Kasumi-1 (cell line): ENCODE measurements at places on chromosomes 12 and 14.

DNA sequence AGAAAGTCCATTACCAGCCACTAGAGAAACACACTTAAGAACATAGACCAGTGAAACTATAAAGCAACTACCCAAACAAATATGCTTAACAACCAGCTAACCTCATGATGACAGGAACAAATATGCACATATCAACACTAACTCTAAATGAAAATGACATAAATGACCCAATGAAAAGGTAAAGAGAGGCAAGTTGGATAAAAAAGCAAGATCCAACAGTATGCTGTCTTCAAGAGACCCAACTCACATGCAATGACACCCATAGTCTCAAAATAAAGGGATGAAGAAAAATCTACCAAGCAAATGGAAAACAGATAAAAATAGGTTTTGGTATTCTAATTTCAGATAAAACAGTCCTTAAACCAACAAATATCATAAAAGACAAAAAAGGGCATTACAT lies 77.8 kb downstream of the TMTC3 start:
- no peak for DNase-seq

DNA sequence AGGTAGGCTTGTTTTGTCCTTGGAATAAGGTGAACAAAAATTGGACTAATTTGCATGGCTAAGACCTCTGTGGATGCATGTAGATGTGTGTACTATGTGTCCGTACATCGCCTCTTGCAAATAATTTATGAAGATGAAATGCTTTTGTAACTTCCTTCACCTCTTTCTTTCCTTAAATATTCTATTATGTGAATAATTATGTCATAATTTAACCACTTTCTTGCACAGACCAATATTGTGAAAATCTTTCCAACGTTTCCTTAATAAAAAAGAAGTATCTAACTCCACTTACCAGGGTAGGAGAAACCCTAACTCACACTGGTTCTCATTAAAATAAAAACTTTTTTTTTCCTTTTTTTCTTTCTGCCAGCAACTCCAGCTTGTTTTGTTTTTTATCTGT lies 4.0 kb downstream of the NANOG start:
- no peak for DNase-seq

DNA sequence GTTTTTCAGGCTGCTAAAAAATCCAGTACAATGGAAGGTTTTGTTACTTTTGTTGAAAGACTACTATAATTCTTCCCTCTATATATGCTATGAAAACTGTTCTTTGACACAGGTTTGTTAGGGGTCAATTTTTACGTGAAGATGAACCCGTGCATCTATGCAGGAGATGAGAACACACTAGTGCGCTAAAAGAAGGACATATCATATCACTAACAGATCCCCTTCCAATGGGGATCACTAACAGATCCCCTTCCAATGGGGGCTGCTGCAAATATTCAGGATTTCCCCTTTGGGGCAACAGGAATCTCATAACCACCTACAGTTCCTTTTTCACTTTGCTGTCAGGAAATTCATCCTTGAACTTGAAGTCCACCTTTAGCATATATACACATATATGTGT lies 75.1 kb downstream of the CLMN start:
- no peak for DNase-seq

GRCh38 chr14:56797003-56797568 lies 13.2 kb downstream of the OTX2 start:
- DNase-seq: no peak

DNA sequence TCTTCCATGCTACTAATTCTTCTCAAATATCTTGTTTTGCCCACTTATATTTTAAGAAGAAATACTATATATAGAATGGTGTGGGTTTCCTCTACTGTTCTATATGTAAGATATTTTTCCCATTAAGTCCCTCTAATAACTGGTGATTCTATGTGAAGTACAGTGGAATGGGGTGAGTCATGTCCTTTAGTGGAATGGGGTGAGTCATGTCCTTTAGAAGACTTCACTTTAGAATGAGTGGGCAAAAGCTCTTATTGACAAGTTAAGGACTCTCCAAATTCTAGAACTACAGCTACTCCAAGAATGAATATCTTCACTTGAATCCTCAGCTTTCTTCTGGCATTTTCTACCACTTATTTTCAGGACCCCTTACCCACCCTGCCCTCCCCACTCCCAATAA lies 349.9 kb downstream of the ETNK1 start:
- DNase-seq: no peak

GRCh38 chr12:117967512-117967911 lies 1.3 kb downstream of the KSR2 start:
- DNase-seq: no peak

DNA sequence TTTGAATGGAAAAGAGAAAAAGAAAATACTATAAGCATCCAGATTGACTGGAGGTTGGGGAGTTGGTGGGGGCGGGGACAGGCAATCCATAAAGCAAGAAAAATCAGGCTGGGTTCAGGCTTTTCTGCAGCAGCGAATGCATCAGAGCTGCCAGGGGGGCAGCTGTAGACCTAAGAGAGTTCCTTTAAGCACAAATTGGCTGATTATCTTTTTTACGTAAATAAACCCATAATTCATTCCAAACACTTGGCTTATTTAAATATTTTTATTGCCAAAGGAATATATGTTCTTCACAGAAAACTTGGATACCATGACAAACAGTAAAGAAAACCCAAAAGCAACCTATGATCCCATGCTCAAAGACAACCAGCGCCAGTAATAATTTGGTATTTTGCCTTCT lies 10.2 kb downstream of the BDKRB2 start:
- DNase-seq: no peak

DNA sequence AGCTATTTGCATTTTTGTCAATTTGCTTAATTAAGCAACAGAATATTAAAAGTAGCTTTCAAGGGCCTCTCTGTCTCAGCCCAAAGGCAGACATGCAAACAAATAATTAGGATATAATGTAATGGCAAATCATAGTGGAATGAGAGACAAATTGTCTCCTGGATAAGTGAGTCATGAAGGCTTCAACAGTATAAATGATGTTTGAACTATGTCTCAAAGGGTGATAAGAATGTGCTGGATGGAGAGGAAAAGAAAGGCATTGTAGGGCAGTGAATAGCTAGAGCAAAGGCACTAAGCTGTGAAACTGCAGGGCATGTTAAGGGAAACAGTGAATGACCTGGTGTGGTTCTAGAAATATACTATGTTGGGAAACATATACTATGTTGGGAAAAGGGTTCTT lies 53.5 kb upstream of the PPP1R12A start:
- DNase-seq: no peak

- DNase-seq: no peak
These were observed 1.9 kb downstream of the CCDC38 start for GRCh38 chr12:95940514-95940913.

DNA sequence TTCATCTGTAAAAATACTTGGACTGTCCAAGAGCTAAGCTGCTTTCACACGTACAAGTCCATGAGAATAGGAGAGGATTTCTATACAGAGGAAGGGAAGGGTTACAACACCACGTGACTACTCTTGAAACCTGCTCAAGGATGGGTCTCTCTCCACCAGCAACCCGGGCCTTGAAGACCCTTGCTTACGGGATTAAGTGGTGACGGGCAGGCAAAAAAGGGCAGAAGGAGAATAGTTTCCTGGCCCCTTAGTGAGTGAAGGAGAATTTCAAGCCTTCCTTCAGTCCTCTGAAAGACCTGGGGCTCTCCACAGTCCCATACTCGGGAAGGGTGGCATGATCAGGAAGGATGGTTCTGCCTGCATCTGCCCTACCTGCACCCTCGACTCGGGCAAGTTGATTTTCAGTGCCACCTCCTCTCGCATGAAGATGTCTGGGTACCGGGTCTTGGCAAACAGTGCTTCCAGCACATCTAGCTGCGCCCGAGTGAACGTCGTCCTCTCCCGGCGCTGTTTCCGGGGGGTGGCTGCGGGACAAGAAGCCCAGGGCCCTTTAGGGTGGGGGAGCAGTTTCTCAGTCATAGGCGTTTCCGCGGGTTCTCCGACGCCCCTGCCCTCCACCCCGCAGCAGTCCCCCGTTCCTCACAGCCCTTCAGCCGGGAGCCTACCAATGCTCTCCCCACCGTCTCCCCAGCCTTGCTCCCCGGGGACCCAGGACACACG lies 6.3 kb downstream of the OTX2 start:
- no peak for DNase-seq

DNA sequence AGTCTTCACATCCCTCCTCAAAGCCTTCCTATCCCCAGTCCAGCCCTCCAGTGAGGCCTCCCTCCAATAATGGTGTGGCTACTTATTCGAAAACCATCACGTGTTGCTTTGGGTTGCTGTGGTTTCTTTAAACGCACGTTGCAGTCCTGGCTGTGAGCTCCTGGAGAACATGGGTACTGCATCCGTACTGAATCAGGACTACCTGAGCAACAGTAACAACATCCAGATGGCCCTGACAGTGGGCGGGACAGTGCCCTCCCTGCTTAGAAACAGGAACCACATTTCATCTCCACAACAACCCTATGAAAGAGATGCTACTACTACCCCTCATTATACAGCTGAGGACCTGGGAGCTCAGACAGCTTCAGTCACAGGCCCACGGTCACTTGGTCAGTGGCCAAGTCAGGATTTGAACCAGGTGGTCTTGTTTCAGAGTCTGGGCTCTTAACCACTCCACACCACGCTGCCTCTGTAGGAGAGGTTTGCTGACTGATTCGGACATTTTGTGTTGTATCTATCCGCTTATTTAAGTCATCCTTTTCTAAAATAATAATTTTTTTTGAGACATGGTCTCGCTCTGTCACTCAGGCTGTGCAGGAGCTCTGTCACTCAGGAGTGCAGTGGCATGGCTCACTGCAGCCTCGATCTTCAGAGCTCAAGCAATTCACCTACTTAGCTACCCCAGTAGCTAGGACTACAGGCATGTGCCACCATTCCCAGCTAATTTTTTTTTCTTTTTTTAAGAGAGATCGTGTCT lies 104.8 kb downstream of the DPF3 start:
- DNase-seq: no peak

DNA sequence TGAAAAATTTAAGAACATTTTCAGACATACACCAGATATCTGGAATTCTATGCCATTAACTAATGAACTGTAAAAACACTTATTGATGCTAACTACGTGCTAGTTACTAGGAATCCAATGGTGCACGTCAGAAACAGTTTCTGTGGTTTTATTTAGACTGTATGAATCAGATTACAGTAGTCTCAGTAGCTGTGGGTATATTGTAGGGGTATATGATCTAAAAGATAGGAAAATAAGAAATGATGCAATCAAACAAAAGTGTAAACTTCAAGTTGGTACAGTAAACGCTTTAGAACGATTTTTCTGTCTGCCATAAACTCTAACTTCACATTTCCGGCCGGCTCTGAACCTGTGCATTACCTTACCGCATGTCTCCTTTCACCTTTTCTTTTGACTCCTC lies 2.3 kb downstream of the ABCC9 start:
- no peak for DNase-seq

DNA sequence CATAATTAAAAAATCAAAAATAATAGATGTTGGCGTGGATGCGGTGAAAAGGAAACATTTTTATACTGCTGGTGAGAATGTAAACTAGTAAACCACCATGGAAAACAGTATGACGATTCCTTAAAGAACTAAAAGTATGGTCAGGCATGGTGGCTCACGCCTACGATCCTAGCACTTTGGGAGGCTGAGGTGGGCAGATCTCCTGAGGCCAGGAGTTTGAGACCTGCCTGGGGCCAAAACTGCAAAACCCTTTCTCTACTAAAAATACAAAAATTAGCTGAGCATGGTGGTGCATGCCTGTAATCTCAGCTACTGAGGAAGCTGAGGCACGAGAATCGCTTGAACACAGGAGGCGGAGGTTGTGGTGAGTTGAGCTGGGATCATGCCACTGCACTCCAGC lies 195.7 kb upstream of the BMP4 start:
- no peak for DNase-seq

GRCh38 chr12:34406228-34406995 lies 384.1 kb downstream of the ALG10 start:
- no peak for DNase-seq

DNA sequence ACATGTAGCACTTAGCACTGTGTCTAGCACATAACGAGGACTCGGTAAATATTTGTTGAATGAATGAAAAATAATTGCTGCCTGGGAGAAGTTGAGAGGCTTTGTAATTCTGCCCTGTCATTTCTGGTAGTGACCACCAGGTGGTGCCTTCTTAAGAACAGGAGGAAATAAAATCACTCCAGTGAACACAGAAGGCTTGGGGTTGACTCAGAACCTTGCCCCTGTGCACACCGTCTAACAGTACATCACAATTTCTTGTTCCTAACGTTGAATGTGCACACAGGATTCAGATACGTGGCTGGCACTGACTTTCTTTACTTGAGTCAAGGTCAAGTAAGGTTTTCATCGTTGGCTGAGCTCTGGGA lies 91.8 kb downstream of the RGS6 start:
- DNase-seq: peak; percentile 67

- no peak for DNase-seq
These were observed 51.2 kb upstream of the CAPRIN2 start for GRCh38 chr12:30805959-30806358.

DNA sequence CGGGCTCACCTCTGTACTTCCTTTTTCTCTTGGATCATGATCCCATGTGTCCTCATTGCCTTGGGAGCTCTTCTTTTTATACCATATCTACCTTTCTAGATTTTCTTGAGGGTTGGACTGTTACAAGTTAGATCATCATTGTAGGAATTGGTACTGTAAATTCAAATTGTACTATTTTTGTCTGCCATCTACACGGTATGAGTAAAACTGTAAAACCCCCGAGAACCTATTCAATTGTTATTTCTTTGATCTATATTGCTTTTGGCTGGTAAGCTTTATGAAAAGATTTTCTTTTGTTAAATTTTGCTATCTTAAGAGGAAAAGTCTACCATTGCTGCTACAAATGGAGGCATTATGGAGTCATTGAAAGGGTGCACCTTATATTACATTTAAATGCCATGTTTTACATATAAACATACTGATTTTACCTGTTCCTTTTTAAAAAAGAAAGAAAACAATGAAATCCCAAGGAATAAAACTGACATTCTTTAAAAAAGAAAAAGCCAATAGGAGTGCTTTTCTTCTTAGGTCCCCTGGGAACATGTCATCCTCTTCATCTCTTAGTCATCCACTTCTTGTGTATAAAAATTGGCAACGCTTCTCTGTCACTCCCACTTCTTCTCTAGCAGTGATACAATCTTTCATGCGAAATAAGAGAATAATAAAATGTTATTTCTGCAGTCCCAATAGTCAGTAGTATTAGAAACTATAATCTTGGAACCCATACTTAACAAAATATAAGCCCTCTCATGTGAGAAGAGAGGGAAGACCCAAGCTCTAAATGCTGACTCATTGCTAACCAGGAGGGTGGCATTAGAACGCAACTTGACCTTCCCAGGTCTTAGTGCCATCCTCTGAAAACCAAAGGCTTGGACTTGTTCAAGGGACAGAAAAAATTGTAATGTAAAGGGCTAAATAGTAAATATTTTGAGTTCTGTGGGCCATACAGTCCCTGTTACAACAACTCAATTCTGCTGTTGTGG lies 20.4 kb downstream of the RGS6 start:
- no peak for DNase-seq

GRCh38 chr12:94170690-94171594 lies 22.6 kb downstream of the PLXNC1 start:
- no peak for DNase-seq

GRCh38 chr12:89333564-89334252 lies 18.6 kb downstream of the DUSP6 start:
- peak; percentile 43 for DNase-seq
